ENCODE measurements at places on chromosomes 5 and 9.

- DNase-seq = peak; percentile 77
Observed at GRCh38 chr9:119810645-119811429, 441.6 kb upstream of the BRINP1 start.

DNA sequence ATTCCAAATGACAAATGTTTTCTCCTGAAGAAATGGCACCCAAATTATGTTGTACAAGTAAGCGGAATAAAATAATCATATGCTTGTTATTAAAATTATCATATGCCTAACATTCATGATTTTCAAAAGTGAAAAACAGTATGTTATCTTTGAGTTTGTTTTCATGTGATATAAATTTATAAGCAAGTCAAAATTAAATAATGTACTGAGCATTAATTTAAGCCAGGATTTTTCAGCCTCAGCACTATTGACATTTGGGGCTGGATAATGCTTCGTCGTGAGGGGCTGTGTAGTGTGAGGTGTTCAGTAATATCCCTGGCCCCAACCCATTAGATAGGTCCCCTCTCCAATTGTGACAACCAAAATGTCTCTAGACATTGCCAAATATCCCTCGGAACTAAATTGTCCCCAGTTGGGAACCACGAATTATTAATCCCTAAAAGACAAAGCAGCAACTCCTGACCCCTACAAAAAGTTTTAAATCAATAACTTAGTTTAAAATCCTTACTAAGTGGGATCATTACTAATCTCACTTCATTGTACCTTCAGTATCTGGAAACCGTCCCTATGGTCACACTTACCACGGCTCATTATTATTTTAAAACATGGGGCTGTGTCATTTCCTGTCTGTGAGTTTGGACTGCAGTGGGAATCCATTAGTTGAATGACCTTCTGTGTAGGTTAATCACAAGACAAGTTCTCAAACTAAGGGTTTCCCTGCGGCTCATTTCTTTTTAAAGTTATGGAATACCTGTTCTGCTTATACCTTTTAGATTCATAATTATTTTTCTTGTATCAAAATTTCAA lies 1.3 kb upstream of the NNT start:
- DNase-seq = peak; percentile 14

- no peak for DNase-seq
Observed at GRCh38 chr9:24090566-24090965, 264.5 kb upstream of the ELAVL2 start.

DNA sequence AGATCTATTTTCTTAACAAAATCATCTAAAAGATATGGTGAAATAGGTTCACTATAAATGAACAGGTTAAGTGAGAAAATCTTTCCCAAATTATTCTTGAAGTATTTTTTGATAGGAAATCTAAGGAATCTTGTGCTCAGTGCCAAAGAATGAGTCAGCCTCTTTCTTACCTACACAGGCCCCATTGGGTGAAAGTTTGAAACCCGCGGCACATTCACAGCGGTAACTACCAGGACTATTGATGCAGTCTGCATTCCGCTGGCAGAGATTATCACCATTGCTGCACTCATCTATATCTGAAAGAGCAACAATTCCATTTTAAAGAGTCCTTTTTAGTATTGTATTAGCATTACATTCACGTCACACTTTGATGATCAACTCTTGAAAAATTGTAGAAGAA lies 221.8 kb downstream of the SLC12A2 start:
- DNase-seq = no peak

DNA sequence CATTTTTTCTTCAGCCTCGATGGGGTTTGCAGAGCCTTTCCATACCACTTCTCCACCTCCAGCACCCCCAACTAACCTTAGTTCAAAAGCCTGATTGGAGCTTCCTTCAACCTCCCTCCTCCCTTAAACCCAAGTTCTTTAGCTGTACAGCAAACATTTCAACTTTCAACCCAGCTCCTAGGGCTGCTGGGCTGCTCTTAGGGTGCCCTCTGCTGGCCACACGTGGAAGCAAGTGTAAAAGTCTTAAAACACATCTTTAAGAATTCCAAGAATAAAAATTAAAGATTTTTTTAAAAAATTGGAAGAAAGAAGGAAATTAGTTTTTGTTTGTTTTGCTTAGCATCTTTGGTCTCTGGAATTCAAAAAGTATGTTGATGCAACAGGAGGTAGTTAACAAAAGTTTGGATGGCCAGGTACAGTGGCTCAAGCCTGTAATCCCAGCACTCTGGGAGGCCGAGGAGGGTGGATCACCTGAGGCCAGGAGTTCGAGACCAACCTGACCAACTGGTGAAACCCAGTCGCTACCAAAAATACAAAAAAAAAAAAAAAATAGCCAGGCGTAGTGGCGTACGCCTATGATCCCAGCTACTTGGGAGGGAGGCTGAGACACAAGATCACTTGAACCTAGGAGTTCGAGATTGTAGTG lies 15.5 kb upstream of the HSD17B3 start:
- peak; percentile 81 for DNase-seq

DNA sequence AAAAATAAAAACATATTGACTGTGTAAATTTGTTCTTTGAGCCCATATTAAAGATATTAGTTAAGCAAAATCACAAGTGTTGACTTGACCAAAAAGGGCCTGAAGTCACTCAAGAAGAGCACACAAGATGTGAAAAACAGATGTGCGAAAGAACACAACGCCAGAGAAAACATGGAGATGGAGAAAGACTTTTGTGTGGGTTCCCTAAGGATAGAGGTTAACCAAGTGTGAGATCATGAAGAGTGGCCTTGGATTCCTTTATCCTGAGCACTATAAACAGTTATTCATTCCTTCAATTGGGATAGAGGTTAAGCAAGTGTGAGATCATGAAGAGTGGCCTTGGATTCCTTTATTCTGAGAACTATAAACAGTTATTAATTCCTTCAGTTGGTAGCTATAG lies 361.8 kb downstream of the CDH18 start:
- DNase-seq = peak; percentile 7

- no peak for DNase-seq
Observed at GRCh38 chr5:178622679-178623247, 4.1 kb downstream of the CLK4 start.

- DNase-seq = peak; percentile 13
Observed at GRCh38 chr5:88923623-88924329, 40.8 kb upstream of the MEF2C start.

DNA sequence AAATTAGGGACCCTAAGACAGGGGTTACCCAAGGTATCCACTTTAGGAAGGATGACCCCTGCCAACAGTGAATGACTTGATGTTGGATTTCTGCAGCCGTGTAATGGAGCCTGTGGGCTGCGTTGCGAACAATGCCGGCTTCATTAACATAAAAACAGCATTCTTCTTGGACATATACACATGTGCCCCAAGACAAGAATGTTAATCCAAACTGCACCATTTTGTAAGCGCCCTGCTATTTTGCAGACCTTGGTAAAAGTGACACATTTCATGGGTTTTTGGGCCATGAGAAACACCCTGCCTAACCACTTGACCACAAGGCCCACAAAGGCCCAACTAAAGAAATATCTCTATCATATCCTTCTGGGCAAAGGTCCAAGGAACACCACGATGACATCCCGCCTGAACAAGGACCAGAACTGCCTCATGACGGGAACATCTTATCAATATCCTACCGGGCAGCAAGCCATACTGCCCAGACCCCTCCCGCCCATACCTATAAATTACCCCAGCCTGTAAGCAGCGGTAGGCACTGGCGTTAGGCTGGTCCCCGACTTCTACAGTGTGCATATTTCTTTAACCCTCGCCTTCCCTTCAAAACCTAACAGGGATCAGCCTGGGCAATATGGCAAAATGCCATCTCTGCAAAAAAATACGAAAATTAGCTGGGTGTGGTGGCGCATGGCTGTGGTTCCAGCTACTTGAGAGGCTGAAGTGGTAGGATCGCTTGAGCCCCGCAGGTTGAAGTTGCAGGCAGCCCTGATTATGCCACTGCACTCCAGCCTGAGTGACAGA lies 9.7 kb upstream of the PDCD1LG2 start:
- DNase-seq = no peak

GRCh38 chr9:132249690-132250089 lies 87.8 kb downstream of the NTNG2 start:
- no peak for DNase-seq

- peak; percentile 7 for DNase-seq
Observed at GRCh38 chr5:1686016-1686802, 113.4 kb downstream of the MRPL36 start.

DNA sequence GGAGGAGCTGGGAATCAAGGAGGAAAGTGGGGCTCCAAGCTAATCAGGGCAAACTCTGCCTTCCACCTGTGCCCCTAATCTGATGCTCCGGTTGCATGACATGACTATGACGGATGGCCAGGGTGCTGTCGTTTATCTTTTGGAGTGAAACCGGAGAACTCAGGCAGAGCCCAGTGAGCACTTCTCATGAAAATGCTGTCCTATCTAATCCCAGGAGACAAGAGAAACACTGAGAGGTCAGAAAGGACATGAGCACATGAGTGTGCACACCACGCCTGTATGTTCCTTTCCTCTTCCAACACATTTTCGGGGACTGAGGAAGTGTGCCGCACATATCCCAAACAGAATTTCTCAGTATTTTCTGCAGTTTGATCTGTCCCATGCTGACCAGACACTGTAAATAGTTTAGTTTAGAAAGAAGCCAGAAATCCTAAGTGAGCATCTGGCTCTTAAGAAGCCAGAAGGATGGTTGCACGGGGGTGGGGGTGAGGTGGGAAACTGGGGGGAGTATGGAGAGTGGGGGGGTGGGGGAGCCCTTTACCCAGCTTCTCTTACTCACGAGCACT lies 217.1 kb downstream of the TSSK1B start:
- DNase-seq = no peak

DNA sequence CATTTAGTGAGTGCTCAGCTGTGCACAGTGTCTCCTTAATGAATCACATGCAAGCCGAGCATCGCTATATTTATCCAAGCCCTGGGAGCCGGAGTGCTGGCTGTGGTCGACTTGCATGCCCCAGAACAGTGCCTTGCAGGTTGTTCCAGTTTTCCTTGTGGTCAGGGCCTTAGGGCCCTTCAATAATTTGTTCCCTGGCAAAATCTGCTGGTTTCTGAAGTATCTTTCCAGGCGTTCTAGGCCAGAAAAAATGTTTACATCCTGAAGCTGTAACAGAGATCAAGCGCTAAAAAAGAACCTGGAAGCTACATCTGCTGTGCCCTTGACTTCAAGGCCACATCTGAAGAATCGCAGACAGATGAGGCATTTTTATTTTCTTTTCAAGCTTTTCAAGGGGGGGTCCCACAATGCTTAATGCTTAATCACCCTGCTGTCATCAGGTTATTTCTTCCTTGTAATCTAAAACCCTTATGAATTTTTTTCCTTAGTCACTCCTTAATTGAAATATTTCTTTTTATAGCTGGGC lies 105.8 kb downstream of the DOCK2 start:
- DNase-seq = peak; percentile 37

GRCh38 chr5:82417776-82418607 lies 139.8 kb upstream of the RPS23 start:
- DNase-seq = peak; percentile 40

DNA sequence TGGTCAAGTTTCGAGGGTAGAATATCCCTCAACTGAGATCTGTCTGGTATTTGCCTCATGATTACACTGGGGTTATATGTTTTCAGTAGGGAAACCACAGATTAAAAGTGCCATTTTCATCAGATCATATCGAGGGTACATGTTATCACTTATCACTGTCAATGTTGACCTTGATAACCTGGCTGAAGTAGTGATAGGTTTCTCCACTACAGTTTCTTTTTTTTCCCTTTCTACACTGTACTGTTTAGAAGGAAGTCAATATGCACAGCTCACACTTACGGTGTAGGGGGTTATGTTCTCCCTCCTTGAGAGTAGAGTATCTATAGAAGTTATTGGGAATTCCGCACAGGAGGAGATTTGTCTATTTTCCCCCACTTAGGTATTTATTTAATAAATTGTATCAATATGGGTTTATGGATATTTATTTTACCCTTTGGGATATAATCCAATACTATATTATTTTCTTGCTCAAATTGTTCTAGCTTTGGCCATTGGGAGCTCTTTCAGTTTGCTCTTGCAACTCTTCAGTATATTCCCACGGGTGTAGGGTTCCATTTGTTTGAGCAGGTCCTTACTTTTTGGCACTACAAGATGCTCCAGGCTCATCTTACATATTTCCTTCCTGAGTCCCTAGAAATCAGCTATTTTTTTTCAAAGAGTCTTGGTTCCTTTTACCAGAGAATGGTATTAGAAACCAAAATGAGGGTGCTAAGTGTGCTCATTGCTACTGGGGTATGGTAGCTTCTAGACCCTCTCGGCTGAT lies 444.5 kb downstream of the RAB3C start:
- DNase-seq = no peak

DNA sequence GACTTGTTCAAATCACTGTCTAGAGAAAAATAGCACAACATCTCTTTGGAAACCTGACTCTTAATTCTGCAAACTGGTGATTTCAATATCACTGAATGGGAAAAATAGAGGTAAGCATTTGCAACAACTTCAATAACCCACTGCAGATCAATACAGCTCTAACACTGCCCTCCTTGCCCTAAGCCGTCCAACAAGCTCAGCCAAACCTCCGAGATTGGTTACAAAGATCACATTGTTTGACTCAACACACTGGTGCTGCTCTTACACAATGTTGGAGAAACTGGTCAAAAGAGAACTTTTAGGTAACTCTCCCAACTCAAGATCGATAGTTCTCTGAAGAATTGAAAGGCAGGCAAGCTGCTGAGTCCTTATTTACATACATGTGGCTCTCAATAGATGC lies 150.4 kb downstream of the SPOCK1 start:
- DNase-seq = no peak

- DNase-seq = no peak
Observed at GRCh38 chr5:74237571-74238145, 402.9 kb downstream of the ENC1 start.

DNA sequence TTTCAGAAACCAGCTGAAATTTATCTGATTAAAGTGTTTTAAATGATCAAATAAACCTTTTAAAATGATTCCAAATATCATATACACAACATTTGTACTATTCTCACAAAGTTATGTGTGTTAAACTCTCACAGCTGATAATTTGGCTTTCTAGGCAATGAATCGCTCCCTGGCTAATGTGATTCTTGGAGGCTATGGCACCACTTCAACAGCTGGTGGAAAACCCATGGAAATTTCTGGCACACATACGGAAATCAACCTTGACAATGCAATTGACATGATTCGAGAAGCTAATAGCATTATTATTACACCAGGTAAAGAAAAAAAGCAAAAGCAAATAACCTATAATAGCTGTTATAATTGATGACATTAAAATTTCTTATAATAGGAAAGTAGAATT lies 72.4 kb downstream of the NNT start:
- DNase-seq = no peak

GRCh38 chr9:127177231-127177630 lies 54.8 kb upstream of the ANGPTL2 start:
- DNase-seq = no peak

DNA sequence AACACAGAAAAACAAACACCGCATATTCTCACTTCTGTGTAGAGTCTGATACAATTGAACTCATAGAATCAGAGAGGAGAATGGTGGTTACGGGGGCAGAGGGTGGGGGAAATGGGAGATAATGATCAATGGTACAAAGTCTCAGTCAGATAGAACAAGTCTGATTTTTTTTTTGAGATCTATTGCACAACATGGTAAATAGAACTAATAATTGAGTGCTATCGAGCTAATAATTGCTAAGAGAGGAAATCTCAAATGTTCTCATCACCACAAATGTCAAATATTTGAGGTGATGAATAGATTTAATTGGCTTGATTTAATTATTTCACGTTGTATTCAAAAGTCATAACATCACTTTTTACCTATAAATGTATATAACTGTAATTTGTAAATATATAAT lies 121.0 kb upstream of the SPIN1 start:
- DNase-seq = no peak
